Fibroblast of pulmonary artery (primary cell): ENCODE measurements at places on chromosomes 12 and 14.
A peak's percentile ranks its signal among the peaks of the same experiment; 100 is the strongest.

- DNase-seq, result peak; percentile 18
These were observed 46.7 kb downstream of the PTGER2 start for GRCh38 chr14:52360831-52361230.

DNA sequence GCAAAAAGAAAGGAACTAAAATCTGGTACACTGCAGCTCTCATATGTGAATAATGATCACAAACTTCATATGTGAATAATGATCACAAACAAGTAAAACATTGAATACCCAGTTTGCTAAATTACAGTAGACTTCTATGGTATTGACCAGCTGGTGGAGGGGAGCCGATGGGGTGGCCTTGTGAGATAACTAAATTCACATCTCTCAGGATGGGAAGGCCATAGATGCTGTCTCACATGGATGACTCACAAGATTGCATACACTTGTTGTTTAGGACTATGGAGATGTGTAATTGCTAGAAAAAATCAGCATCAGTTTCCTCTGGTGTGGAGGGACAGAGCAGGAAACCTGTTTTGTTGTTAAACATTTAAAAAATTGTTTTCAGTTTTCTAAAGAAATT lies 49.2 kb downstream of the ACACB start:
- DNase-seq, result no peak

GRCh38 chr14:90518941-90519256 lies 122.1 kb downstream of the CALM1 start:
- no peak for DNase-seq

DNA sequence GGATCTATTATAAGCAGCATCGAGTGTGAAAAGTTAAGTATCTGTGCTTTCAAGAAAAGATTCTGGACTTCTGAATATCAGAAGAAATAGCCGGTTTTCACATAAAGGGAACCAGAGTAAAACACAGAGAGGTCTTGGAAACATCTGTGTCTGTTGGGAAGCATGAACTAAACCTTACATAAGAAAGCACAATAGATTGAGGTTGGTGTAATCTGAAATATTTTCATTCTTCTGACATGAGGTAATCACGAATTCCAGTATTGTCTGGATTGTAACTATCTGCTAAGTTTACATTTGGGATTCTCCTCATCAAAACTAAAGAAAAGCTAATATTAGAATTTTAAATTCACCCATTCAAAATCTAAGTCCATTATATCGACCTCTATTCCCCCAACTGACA lies 161.3 kb downstream of the CPNE8 start:
- DNase-seq, result peak; percentile 64

- DNase-seq, result no peak
These were observed 217.2 kb downstream of the C12orf50 start for GRCh38 chr12:87812030-87812429.

- DNase-seq, result peak; percentile 14
These were observed 5.6 kb upstream of the SERPINA9 start for GRCh38 chr14:94481468-94482131.

GRCh38 chr12:67827820-67828383 lies 161.3 kb upstream of the IFNG-AS1 start:
- peak; percentile 90 for DNase-seq

DNA sequence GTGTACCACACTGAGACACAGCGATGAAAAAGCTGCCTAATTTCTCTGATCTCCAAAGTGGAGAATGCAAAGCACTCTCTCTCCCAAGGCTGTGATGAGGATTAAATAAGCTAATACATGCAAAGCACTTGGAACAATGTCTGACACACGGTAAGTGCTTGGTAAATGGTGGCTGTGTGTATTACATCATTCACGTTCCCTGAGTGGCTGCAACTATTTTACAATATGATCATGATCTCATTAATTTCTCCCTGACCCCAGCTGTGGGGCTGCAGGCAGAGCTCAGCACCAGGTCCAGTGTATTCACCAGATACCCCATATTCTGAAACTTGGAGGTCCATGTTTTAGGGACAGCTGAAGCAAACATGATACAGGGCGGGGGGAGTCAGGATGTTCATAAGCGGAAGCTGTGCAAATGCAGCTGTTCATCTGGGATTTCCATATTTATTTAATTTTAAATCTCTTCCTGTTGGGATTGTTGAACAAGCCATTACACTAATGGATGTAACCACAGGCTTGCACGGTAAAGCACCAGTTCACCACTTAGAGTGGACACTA lies 106.4 kb downstream of the CCDC60 start:
- no peak for DNase-seq
